ENCODE measurements at places on chromosomes 2 and 18.

- no peak for DNase-seq
Measured at GRCh38 chr2:59206361-59206760, 965.2 kb upstream of the FANCL start.

GRCh38 chr2:144990661-144991060 lies 470.7 kb upstream of the ZEB2 start:
- no peak for DNase-seq

GRCh38 chr2:94960751-94961150 lies 64.8 kb upstream of the MAL start:
- no peak for DNase-seq

GRCh38 chr2:16417726-16418125 lies 247.9 kb downstream of the CYRIA start:
- no peak for DNase-seq

- DNase-seq: no peak
Measured at GRCh38 chr2:101030866-101031554, 28.9 kb downstream of the RPL31 start.

GRCh38 chr2:142868229-142868762 lies 9.2 kb upstream of the KYNU start:
- DNase-seq: peak; percentile 65

DNA sequence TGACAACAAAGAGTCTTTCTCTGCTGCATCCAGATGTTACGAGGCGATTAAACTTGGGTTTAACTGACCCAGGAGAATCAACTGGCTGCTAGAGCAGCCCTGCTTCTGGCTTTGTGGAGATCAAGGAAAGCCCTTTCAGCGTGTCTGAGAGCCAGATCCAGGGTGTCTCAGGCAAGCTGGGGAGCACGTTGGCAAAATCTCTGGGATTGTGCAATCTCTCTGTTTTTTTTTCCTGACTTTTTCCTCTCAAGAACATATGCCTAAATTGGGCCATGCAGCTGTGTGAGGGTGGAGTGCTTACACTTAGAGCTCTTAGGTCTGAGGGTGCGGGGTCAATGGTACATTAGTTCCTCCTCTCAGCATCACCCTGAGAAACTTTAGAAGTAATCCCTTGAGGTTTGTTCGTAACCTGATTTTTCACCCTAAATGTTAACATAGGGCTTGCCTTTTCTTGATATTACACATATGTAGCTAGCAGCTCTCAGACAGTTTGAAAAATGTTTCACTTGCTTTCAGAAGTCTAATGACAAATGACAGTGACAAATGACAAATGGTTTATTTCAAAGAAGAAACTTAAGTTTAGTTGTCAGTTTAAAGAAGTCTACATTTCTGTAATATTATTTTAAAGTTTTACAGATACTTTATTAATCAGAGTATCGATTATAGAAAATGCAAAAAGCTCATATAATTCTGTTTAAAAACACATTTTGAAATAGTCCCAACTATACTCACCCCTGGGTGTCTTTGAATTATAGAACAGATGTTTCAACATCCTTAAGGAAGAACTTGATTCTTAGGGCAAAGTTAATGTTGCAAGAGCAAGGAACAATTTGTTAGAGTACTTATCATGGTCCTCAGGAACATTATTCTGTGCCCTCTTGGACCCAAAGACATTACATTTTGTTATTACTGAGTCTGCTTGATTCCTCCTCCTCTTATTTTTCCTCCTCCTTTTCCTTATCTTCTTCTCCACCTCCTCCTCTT lies 38.4 kb upstream of the ZSWIM2 start:
- DNase-seq: peak; percentile 28

GRCh38 chr2:231601356-231602229 lies 8.9 kb downstream of the TEX44 start:
- DNase-seq: peak; percentile 80

GRCh38 chr2:102264952-102265351 lies 46.4 kb upstream of the IL1RL1 start:
- no peak for DNase-seq

- DNase-seq: no peak
Measured at GRCh38 chr18:31439807-31440325, 7.7 kb upstream of the DSG3 start.

- DNase-seq: peak; percentile 95
Measured at GRCh38 chr2:223041527-223042109, 10.4 kb upstream of the KCNE4 start.

DNA sequence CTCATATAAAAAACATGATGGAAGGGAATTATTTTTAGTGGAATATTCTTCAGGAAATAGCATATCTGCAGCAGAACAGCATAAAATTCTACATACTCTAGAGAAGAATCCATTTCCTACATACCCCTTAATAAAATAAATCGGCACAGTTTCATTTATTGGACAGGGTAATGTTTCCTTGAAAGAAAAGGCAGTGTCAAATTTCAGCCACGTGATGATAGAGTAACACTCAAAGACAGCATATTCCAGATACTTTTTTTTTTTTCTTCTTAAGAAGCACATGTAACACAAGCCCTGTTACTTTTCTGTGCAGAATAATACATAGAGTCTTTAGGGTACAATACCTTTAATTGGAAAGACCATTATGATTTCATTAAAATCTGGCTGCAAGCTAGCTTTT lies 204.4 kb downstream of the SRBD1 start:
- no peak for DNase-seq

DNA sequence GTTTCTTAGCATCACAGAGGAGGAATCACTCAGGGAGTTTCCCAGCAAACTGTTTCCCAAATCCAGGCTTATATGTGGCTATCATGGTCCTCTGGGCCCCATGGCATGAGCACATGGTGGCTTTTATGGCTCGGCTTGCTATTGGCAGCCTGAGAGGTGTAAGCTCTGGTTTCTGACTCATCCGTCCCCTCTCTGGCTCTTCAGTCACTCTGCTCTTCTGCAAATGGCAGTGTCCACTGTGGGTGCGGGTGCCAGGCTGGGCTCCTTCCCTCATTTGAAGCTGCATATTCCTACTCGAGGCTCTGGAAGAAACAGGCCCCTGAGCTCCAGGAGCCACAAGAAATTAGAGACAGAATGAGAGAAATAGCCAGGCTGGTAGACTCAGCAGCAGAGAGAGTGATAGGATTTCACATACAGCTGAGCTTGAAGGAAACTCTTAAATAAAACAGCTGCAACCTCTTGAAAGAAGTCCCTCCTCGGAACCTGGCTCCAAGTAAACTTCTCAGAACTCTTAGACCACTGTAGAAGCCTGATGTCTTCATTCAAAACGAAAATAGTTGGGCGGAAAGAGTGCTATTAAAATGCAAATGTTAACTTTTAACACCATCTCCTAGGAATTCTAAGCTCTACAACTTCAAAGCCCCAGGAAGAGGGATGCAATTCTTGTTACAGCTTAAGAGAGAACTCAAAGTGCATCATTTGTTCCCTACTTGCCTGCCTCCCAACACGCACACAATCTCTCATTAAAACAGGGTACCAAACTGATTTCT lies 212.6 kb upstream of the SP5 start:
- no peak for DNase-seq

DNA sequence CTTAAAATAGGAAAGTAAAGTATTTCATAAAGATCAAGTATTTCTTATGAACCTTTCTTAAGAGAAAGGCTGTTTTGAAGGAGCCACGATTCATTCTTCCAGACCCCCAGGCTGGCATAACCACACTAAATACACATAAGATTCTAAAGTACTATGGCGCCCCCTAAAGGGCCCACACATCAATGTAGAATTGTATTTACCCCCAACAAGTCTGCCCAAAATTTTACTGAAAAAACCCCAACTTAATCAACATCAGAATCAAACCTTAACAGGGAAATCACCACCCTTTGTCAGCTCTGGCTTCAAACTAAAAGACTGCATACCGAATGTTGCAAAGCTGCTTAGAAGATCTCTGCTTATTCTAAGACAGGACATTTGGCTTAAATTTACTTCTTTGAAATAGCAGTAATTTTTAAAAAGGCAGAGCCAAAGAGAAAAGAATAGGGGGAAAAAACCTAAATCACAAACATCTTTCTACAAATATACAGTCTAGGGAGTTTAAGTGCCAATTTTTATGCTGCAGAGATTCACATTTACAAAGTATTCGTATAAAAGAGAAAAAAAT lies 20.4 kb upstream of the BCL2 start:
- DNase-seq: peak; percentile 24

DNA sequence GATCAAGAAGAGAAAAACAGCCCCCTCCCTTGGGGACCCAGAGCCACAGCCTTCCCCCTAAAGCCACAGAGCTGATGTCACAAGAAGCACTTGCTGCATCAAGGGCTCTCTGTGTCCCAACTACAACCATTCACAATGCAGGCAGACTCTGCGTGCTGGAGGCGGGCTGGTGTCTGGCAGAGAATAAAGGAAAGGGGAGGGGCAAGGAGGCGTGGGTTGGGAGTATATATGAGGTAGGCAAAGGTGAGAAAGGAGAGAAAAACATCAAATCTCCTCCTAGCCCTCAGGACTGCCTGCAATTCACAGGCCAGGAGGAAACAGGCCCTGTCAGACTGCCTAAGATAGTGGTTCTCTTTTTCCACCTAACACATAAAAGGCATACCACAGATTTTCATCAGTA lies 48.8 kb upstream of the IHH start:
- no peak for DNase-seq

DNA sequence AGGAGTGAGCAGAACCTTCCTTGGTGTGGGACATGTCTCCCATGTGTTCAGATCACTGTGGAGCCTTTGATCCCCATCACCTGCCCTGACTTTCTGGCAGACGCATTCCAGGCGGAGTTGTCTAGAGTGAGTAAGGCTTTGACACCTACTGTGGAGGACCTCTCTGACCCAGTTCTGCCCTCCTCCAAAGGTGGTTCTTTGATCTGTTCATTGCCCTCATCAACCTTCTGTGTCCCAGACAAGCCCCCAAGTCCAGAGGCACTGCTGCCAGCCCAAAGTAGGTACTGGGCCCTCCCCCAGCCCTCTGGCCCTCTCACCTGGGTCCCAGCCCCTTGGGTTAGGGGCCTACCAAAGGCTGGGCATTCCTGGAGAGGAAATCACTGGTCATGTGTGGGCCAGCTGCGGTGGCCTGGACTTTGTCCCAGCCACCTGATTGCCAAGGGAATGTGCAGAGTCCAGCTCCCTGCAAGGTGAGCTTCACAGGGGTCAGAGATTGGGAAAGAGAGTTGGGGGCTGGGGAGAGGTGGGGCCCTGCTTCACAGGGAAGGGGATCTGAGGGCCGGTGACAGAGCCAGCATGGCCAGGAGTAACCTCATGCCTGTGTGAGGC lies 12.1 kb upstream of the FAHD2A start:
- DNase-seq: no peak

- no peak for DNase-seq
Measured at GRCh38 chr2:73536133-73536840, 105.9 kb downstream of the NAT8 start.

DNA sequence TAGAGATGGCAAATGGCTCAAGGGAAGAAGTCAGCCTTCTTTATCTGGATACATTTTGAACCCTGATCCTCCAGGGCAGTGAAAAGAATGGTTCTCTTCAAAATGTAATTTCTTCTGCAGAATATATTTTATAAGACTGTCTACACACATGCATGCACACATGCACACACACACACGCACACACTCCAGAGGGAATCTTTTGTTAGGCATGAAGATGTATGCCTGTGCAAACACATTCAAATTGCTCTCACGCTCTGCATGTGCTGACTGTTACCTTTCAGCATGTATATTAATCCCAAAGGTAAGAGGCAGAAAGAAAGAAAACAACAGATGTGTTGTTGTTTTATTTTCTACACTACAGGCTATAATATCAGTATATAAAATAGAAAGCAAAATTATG lies 43.2 kb downstream of the SLC5A7 start:
- no peak for DNase-seq

GRCh38 chr2:70939001-70939838 lies 3.5 kb downstream of the ATP6V1B1 start:
- no peak for DNase-seq

GRCh38 chr2:179511105-179511789 lies 246.6 kb upstream of the SESTD1 start:
- DNase-seq: no peak

- peak; percentile 29 for DNase-seq
Measured at GRCh38 chr18:49494660-49495059, 7.6 kb upstream of the C18orf32 start.

GRCh38 chr2:96493072-96493471 lies 12.1 kb downstream of the NEURL3 start:
- no peak for DNase-seq

GRCh38 chr2:160956243-160956802 lies 203.9 kb upstream of the TANK start:
- DNase-seq: peak; percentile 83

DNA sequence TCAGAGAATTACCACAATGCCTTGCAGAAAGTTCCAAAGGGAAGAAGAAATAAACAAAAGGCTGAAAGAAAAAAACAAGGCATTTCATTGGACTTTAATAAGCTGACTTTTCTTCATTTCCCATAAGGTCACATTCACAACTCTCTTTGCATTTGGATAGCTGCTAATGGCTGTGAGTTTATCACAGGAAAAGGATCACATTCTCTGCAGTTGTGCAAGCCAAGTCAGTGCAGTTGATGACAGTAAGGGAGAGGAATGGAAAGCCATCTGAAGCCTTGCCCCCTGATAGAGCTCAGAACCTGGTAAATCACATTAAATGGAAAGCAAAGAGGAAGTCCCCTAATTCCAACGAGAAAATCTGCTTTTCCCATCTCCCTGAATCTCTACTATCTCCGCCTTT lies 950.6 kb downstream of the CNTNAP5 start:
- DNase-seq: no peak

GRCh38 chr2:224104668-224105386 lies 65.7 kb upstream of the SERPINE2 start:
- DNase-seq: no peak

DNA sequence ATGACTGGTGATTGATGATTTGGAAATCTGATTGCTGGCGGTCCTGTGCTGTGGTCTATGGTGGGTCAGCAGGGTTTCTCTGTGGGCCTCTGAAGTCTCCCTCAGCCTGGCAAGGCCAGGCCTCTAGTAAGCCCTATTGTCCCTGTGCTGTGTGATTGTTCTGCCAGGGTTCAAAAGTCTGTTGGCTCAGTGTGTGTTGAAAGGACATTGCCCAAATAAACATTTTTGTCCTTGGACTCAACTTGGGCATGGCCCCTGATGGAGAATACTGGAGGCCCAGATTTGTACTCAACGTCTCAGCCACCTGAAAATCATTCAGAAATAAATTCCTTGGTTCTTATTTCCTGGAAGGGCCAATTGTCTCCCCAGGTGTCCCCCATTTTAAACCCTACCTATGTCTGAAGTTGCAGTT lies 74.4 kb downstream of the MAP4K4 start:
- no peak for DNase-seq

GRCh38 chr2:8648441-8649213 lies 33.2 kb upstream of the ID2 start:
- DNase-seq: no peak

DNA sequence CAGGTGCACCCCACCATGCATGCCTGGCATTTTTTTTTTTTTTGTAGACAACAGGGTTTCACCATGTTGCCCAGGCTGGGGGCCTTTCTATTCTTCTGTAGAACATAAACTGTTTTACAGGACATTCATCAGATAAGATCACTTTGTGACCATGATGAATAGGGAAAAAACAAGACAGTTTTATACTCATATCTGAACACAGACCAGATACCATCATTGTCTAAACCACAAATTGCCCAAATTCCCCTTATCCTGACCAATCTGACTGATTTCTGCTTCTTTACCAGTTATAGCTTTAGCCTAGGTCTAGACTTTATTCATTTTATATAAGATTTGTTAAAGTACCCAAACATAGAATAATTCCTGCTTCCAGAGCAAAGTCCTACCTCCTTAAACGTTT lies 1699.3 kb upstream of the TMEFF2 start:
- DNase-seq: no peak

Measured in AG20443 (cell line).